ENCODE measurements at places on chromosomes 5 and 9. TPM values are rescaled to one million over a fixed set of nuclear protein-coding genes. Genes with fewer than 3 reads are reported as not detected.
A peak's percentile ranks its signal among the peaks of the same experiment; 100 is the strongest.

Gene C5orf58
- not detected for total RNA-seq

Gene HTR4
- not detected for total RNA-seq

Gene SOHLH1
- 0.27 TPM for total RNA-seq

Gene HMMR
- 47.6 TPM for total RNA-seq

Gene ATP6V1G1
- total RNA-seq = 615 TPM

- DNase-seq = no peak
Observed at GRCh38 chr9:69976152-69976551, 67.5 kb upstream of the MAMDC2 start.

- no peak for DNase-seq
Observed at GRCh38 chr9:2414465-2414864, 207.1 kb upstream of the VLDLR start.

DNA sequence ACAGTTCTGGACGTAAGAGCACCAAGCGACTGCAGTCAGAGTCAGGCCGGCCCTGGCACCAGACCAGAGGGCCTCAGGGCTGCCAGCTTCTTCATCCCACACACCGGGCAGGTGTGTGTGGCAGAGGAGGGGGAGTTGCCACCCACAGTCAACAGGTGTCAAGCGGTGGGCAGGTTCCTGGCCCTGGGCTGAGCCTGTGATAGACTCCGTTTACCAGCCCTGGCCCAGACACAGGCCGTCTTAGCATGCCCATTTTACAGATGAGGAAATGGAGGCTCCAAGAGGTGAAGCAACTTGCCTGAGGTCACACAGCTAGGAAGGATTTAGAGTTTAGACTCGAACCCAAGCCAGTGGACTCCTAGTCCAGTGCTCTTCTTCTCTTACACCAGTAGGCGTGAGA, 71.8 kb downstream of the HMCN2 start:
- DNase-seq = no peak

- no peak for DNase-seq
Observed at GRCh38 chr5:127985811-127986325, 97.7 kb upstream of the SLC12A2 start.

DNA sequence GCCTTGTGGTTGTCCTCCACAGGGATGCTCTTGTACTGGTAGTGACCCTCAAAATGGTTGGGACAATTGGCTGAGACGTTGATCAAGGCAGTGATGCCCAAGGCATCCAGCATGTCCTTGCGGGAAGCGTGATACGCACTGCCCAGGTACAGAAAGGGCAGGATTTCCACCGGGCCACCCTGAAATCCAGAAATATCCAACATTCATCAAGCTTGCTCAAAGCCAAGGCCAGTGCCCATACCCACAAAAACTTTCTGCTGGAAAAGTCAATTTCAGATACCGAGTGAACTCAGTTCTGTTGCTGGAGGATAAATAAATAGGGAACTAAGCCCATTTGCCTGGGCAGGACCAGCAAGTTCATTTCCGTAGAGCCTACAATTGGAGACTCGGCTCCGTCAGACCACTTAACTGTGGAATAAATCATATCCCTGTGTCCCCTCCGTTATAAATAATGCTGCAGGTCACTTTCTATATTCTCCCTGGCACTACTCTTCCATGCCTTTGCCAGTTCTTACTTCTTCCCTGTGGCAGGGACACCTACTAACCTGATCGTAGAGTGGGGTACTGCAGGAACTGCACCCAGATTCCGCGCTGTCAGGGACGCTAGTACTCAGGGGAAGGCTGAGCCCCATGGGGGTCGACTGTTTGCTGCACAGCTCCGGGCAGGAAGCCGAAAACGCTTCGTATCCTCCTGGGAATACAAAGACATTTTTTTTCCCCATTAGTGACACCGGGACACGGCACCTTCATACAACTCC, 1.2 kb downstream of the DUSP1 start:
- DNase-seq = no peak

DNA sequence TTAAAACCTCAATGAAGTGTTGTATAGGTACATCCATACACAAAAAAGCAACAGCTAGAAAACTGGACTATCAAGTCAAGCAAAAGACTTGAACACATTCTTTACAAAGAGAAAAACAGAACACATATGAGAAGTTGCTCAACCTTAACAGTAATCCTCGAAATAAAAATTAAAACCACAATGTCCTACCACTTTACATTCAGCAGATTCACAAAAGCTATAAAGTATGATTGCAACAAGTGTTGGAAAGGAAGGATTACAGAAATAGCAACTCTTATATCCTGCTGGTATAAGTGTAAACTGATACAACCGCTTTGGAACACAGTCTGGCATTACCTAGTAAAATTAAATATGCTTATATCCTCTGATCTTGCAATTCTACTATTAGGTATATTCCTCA, 28.5 kb upstream of the GOLGA1 start:
- DNase-seq = no peak

DNA sequence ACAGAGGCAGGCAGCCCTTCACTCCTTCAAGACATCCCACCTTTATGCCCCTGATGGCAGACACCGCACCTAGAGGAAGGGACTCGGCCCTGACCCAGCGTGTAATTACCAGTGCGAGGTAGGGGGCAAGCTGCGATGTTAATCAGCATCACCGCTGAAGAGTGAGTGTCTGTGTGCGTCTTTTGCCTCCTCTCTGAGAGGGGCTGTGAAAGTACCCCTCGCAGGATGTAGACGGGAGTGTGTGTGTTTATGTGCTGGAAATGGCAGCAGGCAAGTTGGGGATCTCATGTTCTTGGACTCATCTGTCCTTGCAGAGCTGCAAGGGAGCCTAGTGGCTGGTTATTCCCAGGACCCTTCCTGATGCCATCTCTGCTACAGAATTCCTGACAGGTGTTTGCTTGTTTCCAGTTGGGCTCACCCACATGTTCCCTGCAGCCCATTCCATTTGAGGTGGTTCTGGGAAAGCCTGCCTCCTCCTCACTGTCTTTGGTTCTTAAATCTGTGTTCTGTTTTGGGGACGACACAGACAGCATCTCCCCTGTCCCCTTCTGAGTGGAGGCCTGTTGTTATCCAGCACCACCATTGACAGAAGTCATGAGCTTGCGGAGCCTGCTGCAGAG, 70.5 kb downstream of the ZNF618 start:
- DNase-seq = no peak

DNA sequence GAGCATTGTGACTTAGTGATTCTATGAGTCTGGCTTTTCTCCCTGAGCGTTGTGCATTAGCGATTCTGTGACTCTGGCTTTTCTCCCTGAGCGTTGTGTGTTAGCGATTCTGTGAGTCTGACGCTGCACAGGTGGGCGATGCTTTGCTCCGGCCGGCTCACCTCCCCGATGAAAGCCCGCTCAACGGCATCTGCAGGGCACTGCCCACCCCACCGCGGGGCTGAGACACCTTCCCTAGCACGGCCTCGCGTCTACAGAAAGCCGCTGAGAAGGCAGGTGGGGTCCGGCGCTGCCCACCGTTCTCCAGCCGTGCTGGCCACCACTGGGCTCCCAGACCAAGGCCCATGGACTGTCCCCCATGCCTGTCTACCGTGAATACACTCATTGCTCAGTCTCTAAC, 12.8 kb upstream of the SLC9A3 start:
- DNase-seq = no peak

- DNase-seq = no peak
Observed at GRCh38 chr5:72433522-72433921, 73.7 kb downstream of the ZNF366 start.

DNA sequence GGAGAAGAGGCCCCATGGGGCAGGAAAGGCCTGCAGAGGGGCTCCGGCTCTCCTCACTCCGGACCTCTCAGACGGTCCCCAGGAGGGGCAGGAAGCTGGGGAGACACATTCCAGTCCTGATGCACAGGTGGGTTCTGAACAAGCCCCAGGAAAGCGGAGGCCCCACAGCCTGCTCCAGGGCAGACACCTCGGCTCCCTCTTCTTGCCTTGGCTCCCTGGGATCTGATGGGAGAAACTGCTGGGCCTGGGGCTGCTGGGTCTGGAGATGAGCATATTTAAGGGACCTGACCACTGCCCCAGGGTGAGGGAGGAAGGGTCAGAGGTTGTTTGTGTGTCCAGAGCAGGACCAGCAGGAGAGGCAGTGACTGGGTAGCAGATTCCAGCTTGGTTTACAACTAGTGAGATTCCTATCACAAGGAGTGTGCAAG, 1.2 kb downstream of the CORO2A start:
- DNase-seq = no peak

DNA sequence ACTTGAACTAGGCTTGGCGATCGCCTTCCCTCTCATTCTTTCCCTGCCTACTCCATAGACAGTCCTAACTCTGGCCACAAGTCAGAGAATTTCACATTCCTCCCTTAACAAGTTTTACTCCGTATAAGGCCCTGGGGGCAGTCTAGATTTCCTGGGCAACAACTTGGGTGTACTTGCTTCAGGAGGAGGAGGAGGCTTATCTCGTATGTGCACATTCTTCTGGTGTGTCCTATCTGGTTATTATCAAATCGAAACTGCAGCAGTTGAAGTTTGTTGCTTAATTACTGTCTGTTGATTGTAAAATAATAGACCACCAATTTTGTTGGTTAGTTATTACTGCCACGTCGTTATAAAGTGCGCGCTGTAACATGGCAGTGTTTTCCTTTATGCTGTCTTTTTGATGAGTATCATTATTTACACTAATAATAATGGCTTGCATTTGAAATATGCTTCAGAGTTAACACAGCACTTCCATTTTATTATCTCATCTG, 42.0 kb downstream of the PIP5K1B start:
- peak; percentile 18 for DNase-seq

- DNase-seq = no peak
Observed at GRCh38 chr5:150510460-150511263, 2.7 kb downstream of the NDST1 start.

- DNase-seq = no peak
Observed at GRCh38 chr5:42321785-42322184, 101.5 kb upstream of the GHR start.

DNA sequence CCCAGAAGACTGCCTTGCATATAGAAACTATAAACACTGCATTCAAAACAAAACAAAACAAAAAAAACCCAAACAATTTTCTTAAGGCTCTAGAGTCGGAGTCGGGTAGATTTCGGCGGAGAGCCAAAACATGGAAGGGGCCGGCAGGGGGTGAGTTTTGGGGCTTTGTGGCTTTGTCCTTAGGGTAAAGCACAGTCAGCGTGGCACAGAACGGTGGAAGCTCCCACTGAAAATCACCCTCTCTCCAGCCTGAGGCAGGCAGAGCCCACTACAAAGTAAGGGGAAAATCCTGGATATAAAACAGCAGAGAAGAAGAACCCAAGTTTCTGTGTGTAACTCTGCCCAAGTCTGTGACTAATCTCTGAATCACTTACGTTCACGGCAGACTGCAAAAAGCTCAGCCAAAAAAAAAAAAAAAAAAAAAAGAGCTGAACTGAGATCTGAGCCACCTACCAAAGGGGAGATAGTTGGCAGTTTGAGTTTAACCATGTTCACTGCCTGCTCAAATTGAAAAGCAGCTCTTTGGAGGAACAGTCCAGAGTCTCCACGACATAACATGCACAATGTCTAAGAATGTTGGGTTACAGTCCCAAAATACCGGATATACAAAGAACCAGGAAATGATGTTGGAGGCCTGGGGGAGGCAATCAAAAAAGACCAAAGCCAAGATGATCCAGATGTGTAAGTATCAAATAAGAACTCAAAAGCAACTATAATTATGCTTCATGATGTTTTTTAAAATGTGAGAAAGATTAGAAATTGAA, 26.6 kb upstream of the OR2K2 start:
- no peak for DNase-seq

DNA sequence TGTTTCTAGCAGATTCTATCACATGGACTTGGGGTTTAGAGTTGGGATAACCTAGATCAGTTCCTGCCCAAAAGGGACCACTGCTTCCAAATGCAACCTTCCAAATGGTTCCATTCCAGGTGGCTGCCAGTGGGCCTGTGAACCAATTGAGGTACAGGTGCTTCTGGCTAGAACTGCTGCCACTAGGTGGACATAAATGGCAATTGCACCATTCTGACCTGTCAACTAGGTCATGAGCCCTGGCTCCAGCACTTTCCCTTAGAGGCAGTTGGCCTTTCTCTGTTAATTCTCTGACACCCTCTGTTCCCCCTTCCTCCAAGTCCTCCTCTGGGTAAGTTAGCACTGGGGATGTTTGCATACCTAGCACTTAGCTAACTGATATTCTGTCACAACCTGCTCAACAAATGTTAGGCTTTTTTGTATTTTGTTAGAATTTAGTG, 16.6 kb upstream of the HEMGN start:
- peak; percentile 72 for DNase-seq

DNA sequence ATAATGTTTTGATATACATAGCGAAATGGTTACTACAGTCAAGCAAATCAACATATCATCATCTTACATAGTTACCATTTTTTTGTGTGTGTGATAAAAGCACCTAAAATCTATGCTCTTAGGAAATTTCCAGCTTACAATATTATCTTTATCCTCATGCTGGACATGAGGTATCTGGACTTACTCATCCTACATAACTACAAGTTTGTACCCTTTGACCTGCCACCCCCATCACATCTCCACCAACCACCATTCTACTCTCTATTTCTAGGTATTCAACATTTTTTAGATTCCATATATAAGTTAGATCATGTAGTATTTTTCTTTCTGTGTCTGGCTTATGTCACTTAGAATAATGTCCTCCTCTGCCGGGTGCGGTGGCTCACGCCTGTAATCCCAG, 79.9 kb downstream of the TAF11L14 start:
- no peak for DNase-seq

GRCh38 chr5:138574744-138575193, 432 bp downstream of the HSPA9 start:
- DNase-seq = no peak

DNA sequence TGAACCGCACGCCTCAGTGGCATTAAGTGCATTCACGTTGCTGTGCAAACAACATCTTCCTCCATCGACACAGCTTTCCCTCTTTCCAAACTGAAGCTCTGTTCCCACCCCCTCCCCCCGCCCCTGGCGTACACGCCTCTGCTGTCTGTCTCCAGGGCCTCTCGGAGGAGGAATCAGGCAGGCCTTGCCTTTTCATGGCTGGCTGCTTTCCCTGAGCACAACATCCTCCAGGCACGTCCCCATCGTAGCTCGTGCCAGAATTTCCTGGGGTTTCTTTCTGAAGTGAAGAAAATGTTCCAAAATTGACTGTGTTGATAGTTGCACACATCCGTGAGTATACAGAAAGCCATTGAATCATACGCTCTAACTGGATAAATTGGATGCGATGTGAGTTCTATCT, 22.3 kb upstream of the TMEM250 start:
- no peak for DNase-seq

DNA sequence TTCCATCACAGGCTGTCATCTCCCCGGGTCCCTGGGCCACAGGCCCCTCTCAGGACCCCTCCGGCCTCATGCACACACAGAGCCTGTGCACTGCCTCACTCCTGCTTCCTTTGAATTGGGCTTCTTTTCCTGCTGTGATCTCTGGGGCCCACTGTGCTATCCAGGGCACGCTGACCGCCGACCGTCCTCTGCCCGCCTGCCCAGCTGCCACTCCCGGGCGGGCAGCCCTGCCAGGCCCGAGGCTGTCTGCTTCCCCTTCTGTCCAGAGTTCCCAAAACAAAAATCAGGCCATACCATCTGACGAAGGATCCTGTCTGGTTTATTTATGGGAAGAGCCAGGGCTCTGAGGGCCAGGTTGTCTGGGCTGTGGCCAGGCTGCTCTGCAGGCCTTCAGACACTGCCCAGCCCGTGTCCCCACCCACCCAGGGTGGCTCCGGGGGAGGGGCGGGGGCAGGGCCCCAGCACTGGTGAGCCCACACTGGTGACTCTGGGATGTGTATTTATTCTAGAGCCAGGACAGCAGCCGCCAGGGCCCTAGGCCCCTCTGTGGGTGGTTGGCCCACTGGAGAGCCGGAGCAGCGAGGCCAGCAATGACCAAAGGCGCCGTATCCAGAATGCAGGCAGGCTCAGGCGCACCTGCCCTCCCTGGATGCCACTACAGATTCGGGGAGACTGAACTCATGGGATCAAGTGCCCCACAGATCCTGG, 57.0 kb downstream of the ADAMTS2 start:
- no peak for DNase-seq

Data from SK-MEL-5 (cell line).